ENCODE measurements at places on chromosomes 11 and 22.

GRCh38 chr11:13929395-13929891 lies 33.1 kb upstream of the SPON1 start:
- DNase-seq = no peak

DNA sequence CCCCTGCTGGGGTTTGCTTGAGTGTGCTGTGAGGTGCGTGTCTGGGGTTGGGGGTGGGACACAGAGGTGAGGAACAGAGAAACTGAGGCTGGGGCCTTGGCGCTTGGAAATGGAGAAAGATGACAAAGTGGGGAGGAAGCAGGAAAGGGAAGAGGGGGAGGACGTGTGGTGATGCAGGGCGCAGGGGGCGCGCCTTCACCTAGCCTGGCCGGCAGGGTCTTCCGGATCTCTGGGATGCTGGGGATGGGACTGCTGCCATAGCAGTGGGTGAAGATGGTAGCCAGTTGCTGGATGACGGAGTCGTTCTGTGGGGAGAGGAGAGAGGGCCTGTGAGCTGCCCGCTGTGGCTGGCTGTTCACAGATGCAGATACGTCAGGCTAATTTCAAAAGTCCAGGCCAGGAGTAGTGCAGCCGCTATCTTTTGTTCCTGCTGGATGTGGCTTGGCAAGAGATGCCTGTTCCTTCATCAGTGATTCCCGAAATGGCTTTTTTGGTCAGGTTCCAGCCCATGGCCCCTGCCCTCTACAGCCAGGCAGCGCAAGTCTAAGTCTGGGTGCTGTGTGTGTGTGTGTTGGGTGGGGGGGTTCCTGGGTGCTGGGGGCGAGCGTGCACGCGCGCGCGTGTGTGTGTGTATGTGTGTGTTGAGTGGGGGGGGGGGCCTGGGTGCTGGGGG lies 54.8 kb downstream of the NAT10 start:
- DNase-seq = no peak

GRCh38 chr11:8339592-8340022 lies 75.9 kb upstream of the LMO1 start:
- no peak for DNase-seq

DNA sequence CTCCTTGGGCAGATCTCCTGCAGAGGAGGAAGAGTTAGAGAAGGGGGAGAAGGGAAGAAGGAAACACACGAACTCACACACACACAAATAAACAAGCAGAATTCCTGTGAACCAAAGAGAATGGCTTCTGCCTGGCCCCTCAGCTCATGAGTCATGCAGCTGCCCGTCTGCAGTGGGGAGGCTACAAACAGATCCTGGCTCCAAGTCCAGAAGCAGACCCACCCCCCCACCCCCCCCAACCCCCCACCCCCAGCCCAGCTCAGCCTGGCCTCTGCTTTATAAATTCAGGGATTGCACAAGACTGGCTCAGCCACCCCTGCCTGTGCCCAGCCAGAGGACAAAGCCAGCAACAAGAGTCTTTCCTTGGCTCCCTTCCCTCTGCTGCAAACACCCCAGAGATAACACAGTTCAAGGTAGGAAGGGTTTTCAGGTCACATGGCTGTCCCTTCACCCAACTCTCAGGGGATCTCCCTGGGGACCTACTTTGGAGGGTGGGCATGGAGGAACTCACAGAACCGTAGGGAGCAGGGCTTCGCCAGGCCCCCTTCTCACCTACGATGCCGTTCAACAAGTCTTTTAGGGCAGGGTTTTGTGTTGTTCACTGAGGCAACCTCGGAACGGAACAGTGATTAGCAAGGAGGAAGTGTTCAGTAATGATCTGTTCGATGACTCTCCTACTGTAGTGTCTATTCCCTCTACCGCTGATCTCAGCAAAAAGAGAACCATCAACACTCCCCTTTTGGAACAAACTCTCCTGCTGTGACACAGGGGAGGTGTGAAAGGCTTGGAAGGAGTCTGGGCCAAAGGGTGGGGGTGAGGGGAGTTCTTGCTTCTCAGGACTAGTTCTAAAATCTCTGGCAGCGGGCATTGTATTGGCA lies 35.5 kb downstream of the RPL27A start:
- DNase-seq = peak; percentile 35

- DNase-seq = no peak
These were observed 57.5 kb downstream of the RPUSD4 start for GRCh38 chr11:126153972-126154371.

DNA sequence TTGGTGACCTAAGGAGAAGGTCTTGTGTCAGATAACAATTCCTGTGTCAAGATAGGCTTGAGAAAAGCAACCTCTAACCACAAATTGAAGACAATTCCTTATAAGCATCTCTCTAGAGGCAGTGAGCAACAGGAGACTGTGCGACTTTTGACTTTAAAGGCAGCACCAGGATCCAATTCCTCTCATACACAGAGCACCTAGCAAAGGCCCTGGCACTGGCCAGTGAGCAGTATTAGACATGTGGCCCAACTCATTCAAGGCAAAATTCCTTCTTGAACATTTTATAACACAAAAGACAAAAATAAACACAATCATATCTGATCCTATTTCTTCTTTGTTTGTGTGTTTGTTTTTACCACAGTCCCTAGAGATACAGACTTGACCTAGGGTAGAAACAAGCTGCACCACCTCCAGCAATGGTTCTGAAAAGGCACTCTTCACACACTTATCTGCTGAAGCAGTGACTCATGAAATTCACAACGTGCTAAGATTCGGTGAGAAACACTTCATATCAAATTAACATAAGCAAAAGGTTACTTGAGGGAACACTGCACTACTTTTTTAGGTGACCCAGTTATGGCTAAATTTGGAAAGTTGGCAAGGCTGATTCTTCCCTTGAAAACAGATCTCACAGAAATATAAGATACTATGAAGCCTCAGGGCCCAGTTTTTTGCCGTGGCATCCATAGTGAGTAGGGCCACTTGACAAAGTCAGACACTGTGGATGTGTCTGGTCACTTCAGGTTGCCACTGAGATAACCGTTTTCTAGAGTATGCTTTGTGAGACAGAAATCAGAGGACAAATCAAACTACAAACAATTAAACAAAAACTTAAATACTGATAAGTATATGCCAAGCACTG lies 1018.9 kb downstream of the DLG2 start:
- no peak for DNase-seq

DNA sequence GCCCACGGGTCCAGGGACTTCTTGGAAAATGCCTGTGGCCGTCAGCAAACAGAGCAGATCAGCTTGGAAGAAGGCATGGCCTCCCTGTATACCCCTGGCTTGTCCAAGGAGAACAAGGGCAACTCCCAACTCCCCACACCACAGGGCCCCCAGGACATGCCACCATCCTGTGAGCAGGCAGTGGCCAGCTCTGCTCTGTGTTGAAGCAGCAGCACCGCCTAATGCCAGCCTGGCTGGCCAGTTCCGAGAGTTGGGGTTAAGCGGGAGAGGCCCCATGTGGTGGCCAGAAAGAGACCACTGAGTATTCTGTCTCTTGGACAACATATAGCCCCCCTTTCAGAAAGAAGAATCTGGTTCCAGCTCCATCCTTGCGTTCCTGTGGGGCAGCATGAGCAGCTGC lies 209.2 kb downstream of the CTTN start:
- DNase-seq = no peak

DNA sequence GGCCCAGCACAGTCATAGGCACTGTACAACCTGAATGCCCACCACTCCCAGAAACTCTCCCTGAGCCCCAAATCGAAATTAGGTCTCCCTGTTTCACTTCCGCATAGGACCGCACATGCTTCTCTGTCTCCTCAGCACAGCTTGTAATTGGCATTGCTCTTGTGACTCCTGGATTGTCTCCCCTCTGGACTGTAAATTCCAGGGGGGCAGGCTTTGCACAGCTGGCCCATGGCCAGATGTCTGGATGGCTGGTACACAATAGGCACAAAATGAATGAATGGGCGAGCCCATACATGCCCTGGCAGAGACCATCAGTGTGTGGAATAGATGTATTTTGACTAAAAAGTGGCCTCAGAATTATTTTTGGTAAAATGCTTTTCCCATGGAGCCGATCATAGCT lies 63.3 kb upstream of the PHF21B start:
- no peak for DNase-seq

DNA sequence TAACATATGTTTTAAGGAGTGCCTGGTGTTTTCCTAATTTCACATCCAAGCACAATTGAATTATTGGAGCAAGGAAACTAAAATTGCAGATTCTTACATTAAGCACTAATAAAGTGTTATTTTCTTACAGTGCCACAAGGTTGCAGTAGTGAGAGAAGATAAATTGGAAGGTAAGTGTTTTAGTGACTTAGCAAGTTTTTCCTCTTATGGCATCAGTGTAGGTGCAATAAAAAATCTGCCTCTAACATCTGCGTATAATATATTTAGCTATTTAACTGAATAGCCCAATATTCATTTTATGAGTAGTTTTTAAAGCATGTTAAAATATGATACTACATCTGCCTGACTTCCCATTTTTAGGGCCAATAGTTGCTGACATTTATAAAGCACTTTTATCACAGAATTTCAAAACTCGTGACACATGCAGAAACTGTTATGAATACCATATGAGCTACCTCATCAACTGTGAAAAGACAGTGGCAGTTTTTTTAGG lies 19.0 kb downstream of the POLD3 start:
- DNase-seq = no peak
